Left cardiac atrium (tissue), 4 donors: ENCODE measurements at places on chromosomes 1 and 21. TPM values are rescaled to one million over a fixed set of nuclear protein-coding genes. Genes with fewer than 3 reads are reported as not detected.

U2AF1 gene
- total RNA-seq = 8.5 TPM

GRCh38 chr1:228735871-228736586 lies 750 bp downstream of the RHOU start:
- DNase-seq = peak; percentile 64

DNA sequence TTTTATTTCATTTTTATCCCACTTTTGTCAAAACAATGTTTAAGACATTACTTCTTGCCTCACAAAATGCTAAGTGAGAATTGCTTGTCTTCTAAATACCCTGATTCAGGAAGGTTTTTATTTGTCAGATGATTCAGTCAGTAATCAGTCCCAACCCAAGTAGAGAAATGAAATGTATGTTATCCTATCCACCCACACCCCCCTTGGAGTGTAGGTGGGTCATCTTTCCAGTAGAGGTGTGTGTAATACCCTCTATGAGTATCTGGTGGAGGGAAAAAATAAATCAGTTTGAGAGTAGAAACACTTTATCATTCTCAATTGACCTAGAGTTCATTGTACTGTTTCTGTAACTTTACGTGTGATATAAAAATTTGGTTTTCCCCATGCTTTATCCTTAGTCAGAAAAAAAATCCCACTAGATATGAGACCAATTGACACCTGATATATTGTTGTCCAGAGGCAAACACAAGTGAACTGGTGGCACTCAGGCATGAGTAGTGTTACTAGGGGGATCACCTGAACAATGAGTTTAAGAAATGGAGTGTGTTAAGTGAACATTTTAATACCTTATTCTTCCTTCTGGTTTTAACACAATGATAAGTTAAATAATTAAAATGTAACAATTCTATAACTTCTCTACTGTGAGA lies 153.8 kb upstream of the C1orf105 start:
- no peak for DNase-seq

- DNase-seq = no peak
Measured at GRCh38 chr1:198173832-198174231, 17.0 kb downstream of the NEK7 start.

MCOLN2 gene
- total RNA-seq = 0.62 TPM

AMPD1 gene
- not detected for total RNA-seq

- no peak for DNase-seq
Measured at GRCh38 chr1:158058237-158058985, 65.0 kb downstream of the KIRREL1 start.

DNA sequence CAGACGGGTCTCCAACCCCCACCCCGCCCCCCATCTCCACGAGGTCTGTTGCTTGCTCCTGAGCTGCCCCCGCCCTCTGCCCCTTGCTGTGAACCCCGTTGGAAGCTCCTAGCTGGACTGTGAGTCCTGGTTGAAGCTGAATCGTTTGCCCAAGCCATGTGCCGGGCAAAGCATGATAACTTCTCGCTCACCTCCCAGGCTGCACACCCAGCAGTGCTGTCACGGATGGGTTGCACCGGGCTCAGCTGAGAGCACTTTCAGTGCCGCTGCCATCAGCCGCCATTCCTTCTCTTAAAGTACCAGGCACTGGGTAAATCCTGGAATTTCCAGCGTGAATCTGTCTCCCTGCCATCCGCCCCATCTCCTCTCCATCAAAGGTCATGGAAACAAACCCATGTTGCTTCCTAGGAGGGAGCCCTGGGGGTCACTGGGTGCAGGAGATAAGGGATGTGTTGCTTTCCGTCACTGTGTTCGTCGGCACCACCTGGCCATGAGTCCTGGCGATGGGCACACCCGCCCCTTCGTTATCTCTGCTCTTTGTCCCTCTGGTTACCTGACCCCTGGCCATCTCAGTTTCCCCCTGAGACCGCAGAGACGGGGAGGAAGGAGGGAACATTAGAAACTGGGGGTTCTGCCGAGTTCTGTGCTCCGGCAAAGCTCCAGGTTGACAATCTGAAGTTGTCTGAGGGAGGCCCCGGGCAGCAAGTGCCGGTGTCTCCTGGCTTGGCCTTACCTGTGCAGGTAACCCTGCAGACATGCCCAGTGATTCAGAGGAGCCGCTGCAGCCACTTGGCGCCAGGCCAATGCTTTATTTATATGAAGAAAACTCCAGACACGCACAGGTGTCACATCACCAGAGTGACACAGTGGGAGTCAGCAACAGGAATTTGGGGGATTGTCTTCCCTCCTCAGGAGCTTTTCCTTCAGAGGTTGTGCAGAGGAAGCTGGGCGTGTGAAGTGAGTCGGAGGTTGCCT lies 2.7 kb downstream of the PDE9A start:
- no peak for DNase-seq

- DNase-seq = peak; percentile 35
Measured at GRCh38 chr1:44616991-44617702, 57.1 kb downstream of the TMEM53 start.
